Endothelial cell of umbilical vein (primary cell): ENCODE measurements at places on chromosomes 5 and 9. TPM values are rescaled to one million over a fixed set of nuclear protein-coding genes. Genes with fewer than 3 reads are reported as not detected.

DNA sequence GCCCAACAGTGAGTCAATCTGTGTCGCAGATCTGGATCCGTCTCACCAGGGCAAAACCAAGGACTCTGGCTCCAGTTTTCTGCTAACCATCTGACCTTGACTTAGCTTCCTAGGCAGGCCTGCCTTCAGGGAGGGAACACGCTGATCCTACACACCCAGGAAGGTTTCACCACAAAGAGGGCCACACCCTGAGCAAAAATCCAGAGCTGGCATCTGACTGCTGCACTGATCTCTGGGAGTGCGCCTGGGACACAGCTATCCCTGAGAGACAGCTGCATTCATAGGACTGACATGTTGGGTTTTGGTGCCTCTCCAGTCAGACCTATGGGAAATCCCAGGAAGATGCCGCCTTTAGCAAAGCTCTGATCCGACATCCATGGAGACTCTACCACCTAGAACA is 47.5 kb downstream of the CDK5RAP2 start:
- DNase-seq, result no peak
- no peaks in the 10 kb centered on the region for H3K4me1 ChIP-seq
- H3K36me3 ChIP-seq, result peaks cover 14% of the 10 kb centered on the region
- H3K27me3 ChIP-seq, result no peaks in the 10 kb centered on the region

- no peaks in the 10 kb centered on the region for H3K36me3 ChIP-seq
- no peaks in the 10 kb centered on the region for H3K27me3 ChIP-seq
- H3K4me1 ChIP-seq, result no peaks in the 10 kb centered on the region
- no peak for DNase-seq
Observed at GRCh38 chr9:91771027-91771426, 179.0 kb downstream of the ROR2 start.

GRCh38 chr9:81832571-81833285 is 95.5 kb upstream of the SPATA31D4 start:
- DNase-seq, result no peak
- H3K36me3 ChIP-seq, result no peaks in the 10 kb centered on the region
- peaks cover 4% of the 10 kb centered on the region for H3K27me3 ChIP-seq
- H3K27ac ChIP-seq, result no peak overlapping the region
- H3K4me3 ChIP-seq, result no peak overlapping the region

- peaks cover 6% of the 10 kb centered on the region for H3K4me1 ChIP-seq
- no peak overlapping the region for H3K27ac ChIP-seq
- no peak for DNase-seq
- H3K27me3 ChIP-seq, result no peaks in the 10 kb centered on the region
Observed at GRCh38 chr5:133870661-133871060, 97.8 kb downstream of the C5orf15 start.

DNA sequence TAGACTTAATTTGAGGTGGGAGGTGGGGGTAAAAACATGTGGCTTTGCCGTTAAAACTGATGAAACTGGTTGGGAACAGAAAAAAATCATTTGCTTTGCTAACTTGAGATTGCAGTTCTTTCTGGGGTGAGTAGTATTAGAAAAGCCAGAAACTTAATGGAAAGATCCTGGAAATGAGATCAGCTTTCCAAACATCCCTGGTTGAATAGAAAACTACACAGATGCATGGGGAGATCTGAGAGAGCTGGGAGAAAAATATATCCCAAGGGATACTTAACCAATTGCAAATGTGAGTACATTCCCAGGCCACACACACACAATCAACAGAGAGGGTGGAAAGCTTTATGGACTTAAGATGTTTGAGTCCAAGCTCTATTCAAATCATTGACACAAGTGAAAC is 222.3 kb downstream of the YTHDC2 start:
- H3K36me3 ChIP-seq, result no peaks in the 10 kb centered on the region
- no peak overlapping the region for H3K4me3 ChIP-seq
- H3K4me1 ChIP-seq, result no peaks in the 10 kb centered on the region
- no peak overlapping the region for H3K27ac ChIP-seq
- no peak for DNase-seq

- H3K4me3 ChIP-seq, result no peak overlapping the region
- no peak overlapping the region for H3K27ac ChIP-seq
- H3K4me1 ChIP-seq, result peaks cover 10% of the 10 kb centered on the region
- H3K27me3 ChIP-seq, result no peaks in the 10 kb centered on the region
- no peaks in the 10 kb centered on the region for H3K36me3 ChIP-seq
- DNase-seq, result no peak
Observed at GRCh38 chr9:136552117-136552703, 6.4 kb upstream of the NOTCH1 start.

DNA sequence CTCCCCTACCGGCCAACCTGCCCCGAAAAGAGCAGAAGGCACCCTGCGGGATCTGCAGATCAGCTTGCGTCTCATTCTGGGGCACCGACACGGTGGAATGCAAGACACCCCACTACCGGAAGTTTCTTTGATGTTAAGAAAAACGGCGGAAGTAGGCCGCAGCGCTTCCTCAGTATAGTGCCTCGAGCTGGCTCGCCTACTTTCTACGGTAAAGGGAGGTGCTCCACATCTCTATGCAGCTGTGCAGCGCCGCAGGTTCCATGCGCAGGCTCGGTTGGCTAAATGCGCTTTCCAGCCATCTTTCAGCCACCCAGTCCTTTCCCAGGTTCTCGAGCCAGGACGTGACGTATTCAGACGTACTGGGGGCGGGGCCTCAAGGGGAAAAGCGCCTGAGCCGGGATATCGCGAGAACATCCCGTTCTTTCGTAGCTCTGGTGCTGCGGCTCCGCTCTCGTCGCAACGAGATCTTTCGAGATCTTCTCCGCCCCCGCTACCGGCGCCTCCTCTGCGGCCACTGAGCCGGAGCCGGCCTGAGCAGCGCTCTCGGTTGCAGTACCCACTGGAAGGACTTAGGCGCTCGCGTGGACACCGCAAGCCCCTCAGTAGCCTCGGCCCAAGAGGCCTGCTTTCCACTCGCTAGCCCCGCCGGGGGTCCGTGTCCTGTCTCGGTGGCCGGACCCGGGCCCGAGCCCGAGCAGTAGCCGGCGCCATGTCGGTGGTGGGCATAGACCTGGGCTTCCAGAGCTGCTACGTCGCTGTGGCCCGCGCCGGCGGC is at the start of gene HSPA4:
Gene HSPA4 (plus strand): TSS at position 472 of the 775 bp plus-strand sequence. CDS start 238 bp downstream, at position 710.
- H3K27ac ChIP-seq, result peak within 1 kb of the TSS; percentile 86
- peaks cover 37% of the 10 kb centered on the region for H3K4me1 ChIP-seq
- DNase-seq, result peak; percentile 99
- H3K36me3 ChIP-seq, result no peaks in the 10 kb centered on the region

DNA sequence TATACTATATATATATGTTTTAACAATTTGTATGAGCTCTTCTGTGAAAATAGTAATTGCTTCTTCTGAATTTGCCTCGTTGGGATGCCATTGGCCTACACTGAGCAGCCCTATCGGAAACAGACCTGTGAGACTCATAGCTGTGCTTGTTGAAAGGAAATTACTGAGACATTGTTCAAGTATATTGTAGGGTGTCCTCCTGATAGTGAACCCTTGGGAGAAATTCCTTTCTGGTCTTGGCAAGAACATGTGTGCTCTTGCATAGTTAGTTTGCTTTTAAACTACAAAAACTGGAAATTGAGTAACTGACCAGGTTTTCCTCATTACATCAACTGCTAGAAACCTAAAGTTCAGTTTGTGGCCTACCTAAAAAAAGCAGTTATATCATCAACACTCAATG is 160.9 kb downstream of the LURAP1L start:
- DNase-seq, result peak; percentile 59
- H3K4me1 ChIP-seq, result peaks cover 17% of the 10 kb centered on the region
- no peaks in the 10 kb centered on the region for H3K27me3 ChIP-seq
- no peaks in the 10 kb centered on the region for H3K36me3 ChIP-seq
- H3K27ac ChIP-seq, result no peak overlapping the region

GRCh38 chr5:155786108-155786507 is 540.9 kb upstream of the SGCD start:
- H3K27me3 ChIP-seq, result no peaks in the 10 kb centered on the region
- no peak overlapping the region for H3K27ac ChIP-seq
- H3K4me3 ChIP-seq, result no peak overlapping the region
- H3K4me1 ChIP-seq, result no peaks in the 10 kb centered on the region

DNA sequence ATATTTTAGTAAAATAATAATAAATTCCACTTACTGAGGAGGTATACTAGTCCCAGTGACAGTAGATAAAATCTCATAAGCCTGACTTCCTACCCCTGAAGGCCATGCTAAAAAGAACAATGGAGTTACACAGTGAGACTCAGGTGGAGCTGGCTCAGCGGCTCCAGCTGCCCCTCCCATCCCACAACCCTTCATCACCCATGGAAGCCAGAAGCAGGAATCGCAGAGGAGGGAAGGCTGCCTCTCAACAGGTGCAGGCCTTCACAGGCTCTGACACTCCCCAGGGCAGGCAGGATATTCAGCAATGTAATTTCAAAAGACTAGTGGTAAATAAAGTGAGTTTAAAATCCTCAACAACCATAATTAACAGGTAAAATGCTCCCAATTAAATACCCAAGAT is 67.5 kb downstream of the FANCC start:
- H3K27me3 ChIP-seq, result no peaks in the 10 kb centered on the region
- no peak for DNase-seq
- H3K4me3 ChIP-seq, result no peak overlapping the region
- no peaks in the 10 kb centered on the region for H3K4me1 ChIP-seq

- no peak overlapping the region for H3K4me3 ChIP-seq
- H3K4me1 ChIP-seq, result no peaks in the 10 kb centered on the region
- peaks cover 4% of the 10 kb centered on the region for H3K27me3 ChIP-seq
- no peak overlapping the region for H3K27ac ChIP-seq
- H3K36me3 ChIP-seq, result no peaks in the 10 kb centered on the region
Observed at GRCh38 chr9:114431003-114431402, 43.2 kb upstream of the AKNA start.

GRCh38 chr9:90165281-90165680 is 477.3 kb downstream of the DIRAS2 start:
- no peak overlapping the region for H3K4me3 ChIP-seq
- H3K36me3 ChIP-seq, result no peaks in the 10 kb centered on the region
- H3K27ac ChIP-seq, result no peak overlapping the region
- H3K27me3 ChIP-seq, result no peaks in the 10 kb centered on the region

GRCh38 chr9:131824155-131824594 is 84.3 kb upstream of the RAPGEF1 start:
- no peak overlapping the region for H3K27ac ChIP-seq
- H3K4me3 ChIP-seq, result no peak overlapping the region
- H3K36me3 ChIP-seq, result no peaks in the 10 kb centered on the region
- DNase-seq, result no peak
- H3K27me3 ChIP-seq, result peaks cover 8% of the 10 kb centered on the region
- no peaks in the 10 kb centered on the region for H3K4me1 ChIP-seq

DNA sequence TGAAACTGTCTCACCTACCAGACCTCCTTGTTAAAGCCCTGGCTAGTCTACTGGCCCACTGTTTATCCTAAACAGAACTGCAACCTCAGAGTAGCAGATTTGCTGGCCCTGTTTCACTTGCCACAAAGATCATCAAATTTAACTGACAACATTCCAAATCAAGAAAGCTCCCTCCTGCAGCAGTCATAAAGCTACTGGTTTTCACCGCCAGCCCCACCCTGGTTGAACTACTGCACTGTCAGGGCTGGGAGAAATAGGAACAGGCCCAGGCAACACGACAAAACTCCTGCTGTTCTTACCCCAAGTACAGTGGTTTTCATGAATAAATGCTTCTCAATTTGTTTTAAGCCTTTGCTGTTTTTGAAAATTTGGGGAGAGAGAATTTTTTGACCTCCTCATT is 63.0 kb downstream of the NR6A1 start:
- H3K27ac ChIP-seq, result no peak overlapping the region
- no peaks in the 10 kb centered on the region for H3K36me3 ChIP-seq
- H3K4me1 ChIP-seq, result peaks cover 9% of the 10 kb centered on the region
- no peak for DNase-seq

- H3K36me3 ChIP-seq, result no peaks in the 10 kb centered on the region
- no peaks in the 10 kb centered on the region for H3K27me3 ChIP-seq
- H3K4me1 ChIP-seq, result no peaks in the 10 kb centered on the region
- no peak overlapping the region for H3K27ac ChIP-seq
- DNase-seq, result no peak
- no peak overlapping the region for H3K4me3 ChIP-seq
Observed at GRCh38 chr5:52875827-52876226, 88.1 kb downstream of the ITGA1 start.

- peak overlapping the region; percentile 94 for H3K27ac ChIP-seq
- no peaks in the 10 kb centered on the region for H3K27me3 ChIP-seq
- no peaks in the 10 kb centered on the region for H3K36me3 ChIP-seq
- peaks cover 16% of the 10 kb centered on the region for H3K4me1 ChIP-seq
Observed at GRCh38 chr5:131795879-131796792, 681 bp downstream of the FNIP1 start.

Gene ACTBL2
- total RNA-seq, result not detected in 2 replicates

Gene BRINP1
- not detected in 2 replicates for total RNA-seq

Gene TAF11L5
- total RNA-seq, result not detected in 2 replicates
